Thoracic aorta (tissue), 2 donors: ENCODE measurements at places on chromosomes 5 and 9. TPM values are rescaled to one million over a fixed set of nuclear protein-coding genes. Genes with fewer than 3 reads are reported as not detected.

DNA sequence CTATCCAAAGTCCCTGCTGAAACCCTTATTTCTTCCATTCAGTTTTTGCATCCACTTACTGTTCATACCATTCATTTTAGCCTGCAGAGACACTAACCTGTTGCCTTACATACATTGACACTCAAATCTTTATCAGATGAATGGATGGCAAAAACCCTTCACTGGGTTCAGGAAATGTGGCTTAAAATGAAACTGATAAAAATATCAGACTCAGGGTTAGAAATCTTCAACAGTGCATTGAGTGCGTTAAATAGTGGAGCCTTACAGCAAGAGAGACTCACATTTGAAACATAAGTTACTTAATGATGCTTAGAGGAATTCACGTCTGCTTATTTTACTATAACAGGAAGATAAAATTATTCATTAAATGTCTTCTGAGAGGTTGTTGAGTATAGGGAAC lies 28.0 kb upstream of the BNC2 start:
- DNase-seq = no peak

- no peak for DNase-seq
These were observed 78.3 kb downstream of the COL27A1 start for GRCh38 chr9:114233491-114234185.

ANXA1 gene
- total RNA-seq = 668 TPM

DNA sequence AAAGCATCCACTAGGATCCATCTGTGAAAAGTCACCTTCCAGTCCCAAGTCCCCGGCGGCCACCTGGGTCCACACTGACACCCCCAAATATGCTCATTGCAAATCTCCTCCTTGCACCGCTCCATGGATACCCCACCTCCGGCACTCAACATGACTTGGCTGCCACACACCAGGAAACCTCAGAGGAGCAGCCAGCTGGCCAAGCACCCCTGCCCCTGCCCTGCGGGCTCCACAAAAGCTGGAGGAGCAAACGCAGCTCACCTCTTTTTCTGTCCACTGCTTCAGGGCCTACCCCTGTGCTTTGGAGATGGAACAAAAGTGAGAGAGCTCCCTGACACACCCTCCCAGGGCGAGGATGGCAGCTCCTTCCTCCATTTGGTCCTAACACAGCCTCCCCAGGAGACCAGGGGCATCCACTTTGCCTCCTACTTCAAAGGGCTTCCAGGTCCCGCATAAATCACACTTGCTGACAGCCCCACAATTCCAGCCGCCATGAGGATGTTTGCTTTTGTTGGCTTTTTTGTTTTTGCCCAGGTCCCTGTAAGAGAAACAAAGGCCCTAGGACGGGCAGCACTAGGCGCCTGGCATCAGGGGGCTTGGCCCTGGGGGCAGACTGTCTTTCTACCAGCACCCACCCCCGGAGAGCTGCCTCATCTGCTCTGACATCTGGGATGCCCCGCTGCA lies 14.8 kb downstream of the ROR2 start:
- DNase-seq = no peak

SH3TC2 gene
- total RNA-seq = 1.1 TPM

DNA sequence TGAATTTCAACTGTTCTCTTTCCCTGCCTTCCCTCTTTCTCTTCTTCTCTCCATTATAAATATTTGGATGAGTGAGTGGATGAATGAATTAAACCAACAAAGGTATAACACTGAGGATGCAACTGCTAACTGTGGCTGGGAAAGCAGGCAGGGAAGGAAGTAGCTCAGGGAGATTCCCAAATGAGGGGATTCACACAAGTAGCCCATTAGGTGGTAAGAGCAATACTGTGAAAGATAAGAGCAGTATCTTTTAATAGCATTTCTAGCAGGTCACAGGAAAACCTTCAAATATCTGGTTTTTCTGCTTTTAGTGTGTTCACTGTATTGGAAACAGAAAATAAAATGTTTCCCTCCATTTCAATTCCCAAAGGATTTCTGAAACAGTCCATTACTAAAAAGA lies 105.6 kb downstream of the OXCT1 start:
- no peak for DNase-seq
